BE2C (cell line): ENCODE measurements at places on chromosomes 5 and 9.
A peak's percentile ranks its signal among the peaks of the same experiment; 100 is the strongest.

DNA sequence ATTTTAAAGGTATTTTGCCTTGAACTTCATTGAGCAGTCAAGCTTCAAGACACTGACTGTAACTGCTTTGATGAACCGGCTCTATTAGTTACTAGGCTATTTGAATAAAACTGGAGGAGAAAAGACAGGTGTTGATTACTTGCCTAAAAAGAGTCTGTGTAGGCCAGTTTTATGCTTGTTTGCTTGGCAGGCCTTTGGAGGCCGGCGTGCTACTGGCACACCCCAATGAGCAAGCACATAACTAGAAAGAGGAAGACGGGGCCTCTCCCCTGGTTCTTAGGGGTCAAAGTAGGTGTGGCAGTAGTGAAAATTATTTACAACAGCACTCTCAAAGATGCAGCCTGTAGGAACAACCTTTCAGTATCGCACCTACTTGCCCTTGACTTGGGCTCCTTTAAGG, 2.1 kb upstream of the ZFR start:
- no peak for DNase-seq

DNA sequence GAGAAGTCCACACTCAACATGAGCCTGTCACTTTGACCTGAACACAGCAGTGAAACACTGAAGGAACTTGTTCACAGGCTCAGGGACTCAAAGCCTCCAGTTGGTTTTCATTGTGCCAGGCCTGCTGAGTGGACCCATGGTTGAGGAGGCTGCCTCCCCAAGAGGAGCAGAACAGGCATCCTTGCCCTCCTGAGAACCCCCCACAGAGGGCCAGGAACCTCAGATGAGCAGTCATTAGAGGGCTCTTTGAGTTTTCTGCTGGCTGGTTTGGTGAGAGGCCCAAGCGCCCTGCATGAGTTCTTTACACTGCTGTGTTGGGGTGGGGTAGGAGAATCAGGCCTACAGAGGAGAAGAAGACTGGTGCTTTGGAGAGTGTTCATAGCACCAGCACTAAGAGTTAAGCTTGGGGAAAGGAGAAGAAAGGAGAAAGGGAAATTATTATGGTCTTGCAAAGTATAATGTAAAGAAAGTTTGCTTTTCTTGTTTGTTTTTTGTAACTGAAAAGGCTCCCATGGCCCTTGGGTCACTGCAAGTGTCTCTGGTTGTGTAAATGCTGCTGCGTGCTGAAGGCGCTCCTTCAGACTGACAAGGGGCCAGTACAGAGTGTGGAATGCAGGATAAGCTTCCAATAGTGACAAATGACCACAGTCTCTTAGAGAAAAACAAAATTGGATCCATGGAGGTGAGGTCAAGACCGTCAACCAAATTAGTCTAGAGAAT, 100.2 kb downstream of the PDE8B start:
- DNase-seq: no peak

DNA sequence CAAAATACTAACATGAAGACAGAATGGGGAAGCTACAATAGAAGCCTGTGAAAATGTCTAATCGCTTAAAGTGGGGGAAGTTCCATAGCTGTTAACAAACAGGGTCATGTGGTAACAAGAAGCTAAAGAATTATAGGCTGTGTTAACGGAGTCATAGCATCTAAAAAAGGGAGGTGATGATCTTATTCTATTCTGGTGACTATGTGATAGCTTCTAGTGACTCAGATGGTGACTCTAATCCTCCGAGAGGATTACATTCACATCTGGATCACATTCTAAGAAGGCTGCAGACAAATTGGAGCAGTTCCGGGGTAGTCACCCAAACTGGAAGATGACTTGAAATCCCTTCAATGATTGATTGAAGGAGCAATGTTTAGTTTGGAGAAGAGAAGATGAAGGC, 142.1 kb downstream of the LIFR start:
- DNase-seq: no peak

- DNase-seq: no peak
Measured at GRCh38 chr5:15476977-15477376, 23.0 kb upstream of the FBXL7 start.

- DNase-seq: peak; percentile 47
Measured at GRCh38 chr9:94827584-94828304, 101.2 kb downstream of the AOPEP start.

DNA sequence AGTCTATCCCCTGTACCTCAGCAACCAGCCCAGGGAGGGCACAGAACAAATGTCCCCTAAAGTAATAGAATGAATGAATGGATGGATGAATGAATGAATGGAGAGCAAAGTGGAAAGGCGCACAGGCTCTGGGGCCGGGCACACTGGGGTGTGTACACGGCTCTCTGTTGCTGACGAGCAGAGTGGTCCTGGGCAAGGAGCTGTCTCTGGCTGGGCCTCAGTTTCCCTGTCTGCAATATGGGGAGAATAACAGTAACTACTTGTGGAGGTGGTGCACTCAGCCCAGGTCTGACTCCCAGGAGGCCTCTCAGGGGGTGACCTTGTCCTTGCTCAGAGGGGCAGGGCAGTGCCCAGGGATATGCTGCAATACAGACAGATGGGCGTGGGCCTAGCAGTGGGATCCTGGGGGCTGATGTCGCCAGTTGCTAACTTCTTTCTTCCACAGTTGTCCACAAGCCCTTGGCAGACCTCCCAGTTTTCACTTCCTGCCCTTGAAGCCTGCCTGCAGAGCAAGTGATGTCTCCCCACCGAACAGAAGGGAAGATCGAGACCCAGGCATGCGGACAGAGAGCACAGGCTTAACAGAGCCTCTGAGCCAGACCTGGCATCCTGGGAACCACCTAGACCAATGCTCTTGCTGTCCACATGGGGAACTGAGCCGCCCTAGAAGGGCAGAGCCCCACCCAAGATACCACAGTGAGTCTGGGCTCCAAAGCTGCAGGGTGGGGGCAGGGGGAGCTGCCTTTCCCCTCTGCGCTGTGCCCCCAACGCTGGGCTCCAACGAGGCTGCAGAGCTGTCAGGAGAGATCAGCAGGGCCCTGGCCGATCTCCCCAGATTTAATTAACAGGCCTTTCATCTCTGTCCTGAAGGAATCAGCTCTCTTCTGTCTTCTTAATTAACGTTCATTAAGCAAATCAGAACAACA, 13.6 kb upstream of the LAMC3 start:
- DNase-seq: peak; percentile 47

- DNase-seq: no peak
Measured at GRCh38 chr5:10297646-10298204, 10.0 kb downstream of the CMBL start.

DNA sequence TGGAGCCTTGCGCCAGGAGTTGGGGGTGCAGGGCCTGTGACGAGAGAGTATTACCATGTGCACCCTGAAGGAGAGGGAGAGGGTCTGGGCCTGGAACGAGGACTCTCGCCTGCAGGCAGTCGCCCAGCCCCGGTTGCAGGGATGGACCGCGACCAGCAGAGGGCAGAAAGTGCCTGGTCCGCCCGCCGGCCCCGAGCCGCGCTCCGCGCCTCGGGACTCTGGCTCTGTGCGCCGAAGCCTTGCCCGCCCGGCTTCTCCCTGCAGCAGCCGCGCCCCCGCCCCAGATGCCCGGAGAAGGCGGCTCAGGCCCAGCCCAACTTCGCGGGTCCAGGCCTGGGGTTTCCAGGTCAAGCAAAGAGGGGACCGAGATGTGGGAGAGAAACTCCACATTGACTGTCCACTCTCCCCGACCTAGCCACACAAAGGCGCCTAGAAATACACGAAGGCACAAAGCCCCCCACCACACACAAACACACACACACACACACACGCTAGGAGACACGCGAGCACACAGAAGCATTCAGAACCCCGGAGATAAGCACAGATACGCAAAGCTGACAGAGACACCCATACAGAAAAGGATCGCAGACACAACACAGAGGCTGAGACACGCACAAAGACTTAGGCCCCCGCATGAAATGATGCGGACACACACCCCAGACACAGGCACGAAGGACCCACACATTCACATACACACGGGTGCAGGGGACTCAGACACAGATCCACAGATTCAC, 2.0 kb upstream of the LMX1B start:
- peak; percentile 89 for DNase-seq

DNA sequence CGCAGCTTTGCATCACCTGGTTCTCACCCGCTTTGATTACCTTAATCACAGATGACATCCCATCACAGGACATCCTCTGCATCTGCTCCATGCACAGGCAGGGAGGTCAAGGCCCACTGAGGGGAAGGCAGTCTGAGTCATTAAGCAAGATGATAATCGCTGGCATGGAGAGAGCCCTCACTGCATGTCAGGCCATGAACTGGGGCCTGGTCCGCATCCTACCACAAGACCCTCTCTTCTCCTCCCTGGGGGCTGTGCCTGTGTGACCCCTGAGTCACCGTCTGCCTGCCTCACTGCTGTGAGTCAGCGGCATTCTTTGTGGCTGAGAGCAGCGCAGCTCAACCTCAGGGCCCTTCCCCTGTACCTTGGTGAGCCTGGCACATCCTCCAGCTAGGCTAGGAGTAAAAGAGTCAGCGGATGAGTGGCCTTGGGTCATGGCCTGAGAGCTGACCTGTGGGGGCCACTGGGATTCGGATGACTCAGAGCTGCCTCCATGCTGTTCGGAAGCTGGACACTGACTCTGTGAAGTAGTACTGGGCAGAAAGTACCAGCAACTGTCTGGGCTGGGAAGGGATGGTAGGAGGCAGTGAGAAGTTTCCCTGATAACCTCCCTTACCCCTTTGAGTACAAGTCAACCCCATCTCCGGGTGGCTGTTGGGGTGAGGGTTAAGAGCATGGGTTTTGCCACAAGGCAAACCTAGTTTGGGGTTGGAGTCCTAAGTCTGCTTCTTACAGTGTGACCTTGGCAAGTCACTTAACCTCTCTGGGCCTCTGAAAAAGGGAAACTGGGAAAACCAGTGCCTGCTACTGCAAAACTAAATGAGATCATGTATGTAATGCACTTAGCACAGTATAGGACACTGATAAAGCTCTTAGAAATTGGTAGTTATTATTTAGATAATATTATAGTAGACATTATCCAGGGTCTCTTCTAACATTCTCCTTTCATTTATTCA, 14.6 kb upstream of the ARSI start:
- peak; percentile 96 for DNase-seq
